ENCODE measurements at places on chromosomes 3 and 15. TPM values are rescaled to one million over a fixed set of nuclear protein-coding genes. Genes with fewer than 3 reads are reported as not detected.

DNA sequence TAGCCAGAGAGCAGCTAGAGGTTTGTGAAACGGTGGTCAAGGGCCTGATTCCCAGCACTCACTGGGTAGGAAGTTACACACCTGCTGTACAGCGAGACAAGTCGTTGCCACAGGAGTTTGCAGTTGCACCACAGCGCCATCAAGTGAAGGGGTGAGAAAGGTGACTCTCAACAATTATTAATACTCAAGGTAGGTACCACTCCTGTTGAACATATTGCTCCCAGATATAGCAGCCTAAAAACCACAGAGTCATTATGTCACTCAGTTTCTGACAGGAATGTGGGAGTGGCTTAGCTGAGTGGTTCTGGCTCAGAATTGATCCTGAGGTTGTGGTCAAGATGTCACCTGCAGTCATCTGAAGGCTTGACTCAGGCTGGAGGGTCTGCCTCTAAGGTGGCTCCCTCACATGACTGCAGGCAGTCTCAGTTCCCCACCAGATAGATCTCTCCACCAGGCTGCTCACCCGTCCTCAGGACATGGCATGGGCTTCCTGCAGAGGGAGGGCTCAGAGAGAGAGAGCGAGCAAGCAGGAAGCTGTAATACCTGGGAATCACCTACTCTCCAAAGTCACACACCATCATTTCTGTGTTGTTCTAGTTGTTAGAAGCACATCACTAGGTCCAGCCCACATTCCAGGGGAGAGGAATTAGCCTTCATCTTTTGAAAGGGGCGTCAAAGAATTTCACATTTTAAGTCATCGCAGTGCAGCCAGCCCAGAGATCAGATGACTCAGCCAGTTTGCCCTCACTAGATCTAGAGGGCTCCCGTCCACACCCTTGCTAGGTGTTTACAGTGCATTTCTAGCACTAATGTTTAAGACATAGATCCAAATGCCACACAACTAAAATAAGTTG lies 17.0 kb upstream of the ANO10 start:
- no peak for DNase-seq

GRCh38 chr3:48648188-48648850 lies 13.1 kb upstream of the SLC26A6 start:
- no peak for DNase-seq

Gene STAC
- 0.37 TPM for total RNA-seq

Gene CPA3
- total RNA-seq: 0.98 TPM

Gene HRG
- total RNA-seq: not detected

Gene PARP3
- 15.3 TPM for total RNA-seq

Gene CHST13
- 0.30 TPM for total RNA-seq

Gene TMEM115
- total RNA-seq: 28.9 TPM

Gene TEX55
- not detected for total RNA-seq

DNA sequence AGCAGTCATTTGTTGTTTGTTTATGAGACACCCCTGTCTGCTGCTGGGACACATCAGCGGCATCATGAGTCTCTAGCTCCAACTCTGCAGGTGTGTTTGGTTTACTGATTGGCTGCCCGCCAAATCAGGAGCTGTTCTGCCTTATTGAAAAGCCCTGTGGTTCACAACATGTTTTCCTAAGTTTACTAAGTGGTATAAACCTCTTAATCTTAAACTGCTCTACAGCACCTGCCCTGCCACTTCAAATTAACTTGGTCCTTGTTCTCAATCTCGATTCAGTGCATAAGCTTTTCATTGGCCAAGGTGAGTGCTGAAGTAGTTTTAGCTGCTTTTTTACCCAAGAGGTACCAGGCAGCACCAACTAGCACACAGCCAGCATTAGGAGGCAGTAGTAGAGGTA lies 77.8 kb upstream of the WDR72 start:
- no peak for DNase-seq

Gene HESX1
- 0.93 TPM for total RNA-seq

Gene C3orf80
- total RNA-seq: 0.09 TPM

GRCh38 chr15:32918547-32918946 lies 200.7 kb downstream of the GREM1 start:
- DNase-seq: no peak

DNA sequence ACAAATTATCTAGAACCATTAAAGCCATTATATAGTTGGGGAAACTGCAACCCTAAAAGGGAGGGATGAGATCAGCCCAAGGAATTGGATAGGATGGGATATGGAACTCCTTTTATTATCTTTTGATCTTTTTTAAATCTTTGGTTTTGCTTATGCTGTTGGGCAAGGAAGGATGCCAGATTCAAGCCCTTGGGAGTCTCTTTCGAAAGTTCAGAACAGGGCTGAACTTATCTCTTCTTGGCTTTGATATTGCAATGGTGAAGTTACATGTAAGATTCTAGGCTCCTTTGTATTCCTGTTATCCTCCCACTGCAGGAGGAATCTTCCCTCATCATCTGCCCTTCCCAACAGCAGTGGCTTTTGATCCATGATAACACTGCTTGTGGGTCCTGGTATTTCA lies 10.0 kb upstream of the SLC22A13 start:
- no peak for DNase-seq

Gene GPR27
- 3.2 TPM for total RNA-seq

GRCh38 chr15:80404057-80404760 lies at the start of gene ARNT2:
ARNT2 (plus strand) TSS chr15:80404382; CDS start chr15:80404516, 134 bp downstream.
- no peak for DNase-seq

DNA sequence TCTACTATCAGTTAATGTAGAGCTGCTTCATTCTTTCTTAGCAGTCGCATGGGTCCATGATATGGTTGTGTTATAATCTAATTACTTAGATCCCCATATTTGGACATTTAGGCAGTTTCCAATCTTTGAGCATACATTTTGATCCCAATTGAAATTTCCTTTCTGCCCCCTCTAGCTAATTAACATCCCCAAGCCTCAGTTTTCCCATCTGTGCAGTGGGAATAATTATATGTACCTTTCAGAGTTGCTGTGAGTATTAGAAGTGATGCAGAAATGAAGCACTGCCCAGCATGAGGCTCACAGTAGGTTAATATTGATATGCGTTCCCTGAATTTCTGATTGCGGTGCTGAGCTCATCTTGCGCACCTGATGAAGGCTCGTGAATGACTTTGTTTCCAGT lies 21.8 kb downstream of the SPSB4 start:
- no peak for DNase-seq

DNA sequence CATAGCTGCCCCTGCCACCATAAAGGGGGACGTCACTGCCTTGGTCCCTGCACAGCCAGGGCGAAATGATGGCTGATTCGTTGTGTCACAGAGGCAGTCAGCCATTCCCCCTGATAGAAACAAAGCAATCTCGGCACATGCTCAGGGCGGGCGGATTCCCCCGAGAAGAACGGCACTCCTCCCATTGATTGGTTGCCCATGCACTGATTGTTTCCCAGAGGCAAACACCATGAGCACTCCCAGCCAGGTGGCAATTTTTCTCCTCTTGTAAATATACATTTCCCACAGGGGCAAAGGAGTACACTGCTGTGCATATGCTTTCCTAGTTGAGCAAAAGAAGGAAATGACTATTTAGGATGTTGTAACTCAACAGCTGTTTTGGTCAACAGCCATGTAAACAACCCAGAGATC lies 56.5 kb downstream of the KY start:
- no peak for DNase-seq

Gene GALNT15
- 4.9 TPM for total RNA-seq

- DNase-seq: no peak
Measured at GRCh38 chr15:28182216-28182615, 83.1 kb upstream of the OCA2 start.

DNA sequence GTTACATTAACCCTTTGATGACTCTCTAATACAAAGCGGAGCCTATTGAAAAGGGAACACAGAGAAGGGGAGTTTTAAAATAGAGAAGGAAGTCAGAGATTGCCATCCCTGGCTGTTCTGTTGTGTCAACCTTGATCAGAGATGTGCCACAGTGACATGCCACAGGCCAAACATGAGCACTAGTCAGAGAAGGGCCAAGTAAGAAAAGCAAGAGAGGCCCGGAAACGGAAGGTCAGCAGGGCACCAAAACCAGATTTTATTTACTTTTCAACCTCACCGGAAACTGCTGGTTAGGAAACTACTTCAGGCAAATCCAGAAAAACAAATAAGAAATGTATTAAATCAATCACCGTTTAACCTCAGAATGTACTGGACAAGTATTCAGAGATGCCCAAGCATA lies 171.8 kb downstream of the ALCAM start:
- DNase-seq: no peak

Gene GOLGA6B
- total RNA-seq: not detected

DNA sequence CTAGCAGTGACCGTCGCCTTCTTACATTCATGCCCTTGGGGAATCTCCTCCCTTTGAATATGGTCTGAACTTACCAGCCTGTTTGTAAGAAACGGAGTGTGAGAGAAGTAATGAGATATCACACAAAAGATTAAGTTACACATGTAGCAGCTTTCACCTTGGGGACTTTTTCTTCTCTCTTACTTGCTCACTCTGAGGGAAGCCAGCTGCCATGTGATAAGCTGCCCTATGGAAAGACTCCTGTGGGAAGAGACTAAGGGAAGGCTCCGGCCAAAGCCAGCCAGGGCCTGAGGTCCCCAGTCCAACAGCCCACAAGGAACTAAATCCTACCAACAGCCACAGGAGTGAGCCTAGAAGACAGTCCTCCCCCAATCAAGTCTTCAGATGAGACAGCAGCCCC lies 190.4 kb upstream of the TSC22D2 start:
- no peak for DNase-seq

DNA sequence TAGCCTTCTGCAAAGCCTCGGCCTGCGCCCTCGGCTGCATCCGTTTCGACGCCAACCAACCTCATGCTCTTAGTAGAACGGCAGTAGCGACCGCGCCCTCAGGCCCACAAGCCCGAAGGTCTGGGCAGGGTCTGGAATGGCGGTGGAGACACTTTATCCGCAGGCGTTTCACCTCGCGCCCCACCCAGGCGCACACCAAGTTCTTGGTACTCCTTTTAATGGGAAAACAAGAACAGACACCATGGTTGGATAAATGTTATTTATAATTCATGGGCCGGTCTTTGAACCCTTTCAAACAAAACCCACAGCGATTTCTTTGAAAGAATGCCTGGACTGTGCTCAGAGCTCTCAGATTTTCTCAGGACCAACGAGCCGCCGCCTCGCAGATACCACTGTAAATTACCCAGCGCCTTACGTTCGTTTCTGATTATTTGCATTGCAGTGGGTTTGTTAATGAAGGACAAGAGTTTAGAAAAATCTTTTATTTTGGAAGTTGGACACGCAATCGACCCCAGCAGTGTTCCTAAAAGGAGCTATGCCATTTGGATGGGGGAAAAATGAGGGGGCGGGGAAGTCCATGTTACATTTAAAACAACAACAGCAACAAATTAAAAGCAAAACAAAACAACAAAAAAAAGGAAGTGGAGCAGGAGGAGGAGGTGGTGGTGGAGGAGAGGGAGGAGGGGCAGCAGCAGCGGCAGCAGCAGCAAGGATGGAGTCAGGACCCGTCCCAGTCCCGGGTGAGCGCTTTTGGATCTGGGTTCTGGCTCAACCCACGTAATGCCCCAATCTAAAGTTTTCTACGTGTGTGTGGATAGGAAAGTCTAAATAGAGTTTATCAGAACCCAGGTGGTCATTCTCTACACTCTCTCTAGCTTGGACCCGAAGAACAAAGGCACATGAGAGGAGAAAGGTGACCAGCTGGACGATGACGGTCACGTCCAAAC lies 993 bp upstream of the ISL2 start:
- no peak for DNase-seq

- DNase-seq: no peak
Measured at GRCh38 chr3:197135212-197135611, 105.6 kb upstream of the MELTF start.

GRCh38 chr3:110810356-110810755 lies 261.3 kb upstream of the NECTIN3 start:
- no peak for DNase-seq

Gene GPR176
- total RNA-seq: 1.7 TPM

Gene IGDCC3
- total RNA-seq: not detected

GRCh38 chr3:138047596-138048158 lies 37.7 kb downstream of the CLDN18 start:
- no peak for DNase-seq

DNA sequence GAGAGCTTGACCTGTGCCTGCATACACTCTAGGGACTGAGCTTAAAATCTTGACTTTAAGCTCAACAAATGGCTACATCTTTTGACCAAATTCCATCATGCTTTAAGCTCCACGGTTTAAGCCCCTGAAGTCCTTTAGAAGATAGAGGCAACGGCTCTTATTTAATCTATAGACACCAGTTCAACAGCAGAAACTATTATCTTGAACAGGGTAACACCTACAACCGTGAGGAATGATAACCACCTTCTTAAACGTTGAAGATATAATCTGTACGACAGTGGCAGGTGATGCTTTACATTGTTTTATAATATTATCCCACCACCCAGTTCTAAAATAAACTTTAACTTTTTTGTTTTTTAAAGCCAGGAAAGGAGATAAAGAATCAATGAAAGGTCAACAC lies 1007.8 kb downstream of the FHIT start:
- DNase-seq: no peak

Gene MUSTN1
- total RNA-seq: 29.1 TPM

DNA sequence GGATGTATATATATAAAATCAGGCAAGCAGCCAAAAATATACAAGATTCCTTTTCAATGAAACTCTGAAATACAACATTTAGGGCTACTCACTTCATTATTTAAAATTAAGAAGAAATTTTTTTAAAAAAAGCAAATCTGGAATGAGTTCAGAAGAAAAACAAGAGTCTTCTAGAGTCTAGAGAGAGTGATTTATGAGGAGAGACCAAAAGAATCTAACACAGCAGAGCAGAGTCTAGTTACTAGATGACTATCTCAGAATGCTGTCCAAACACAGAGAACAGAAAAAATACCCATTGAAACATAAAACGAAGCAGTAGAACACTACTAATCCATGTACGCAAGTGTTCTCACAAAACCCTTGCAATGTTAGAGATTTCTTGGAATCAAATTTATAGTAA lies 275.2 kb upstream of the CBLB start:
- DNase-seq: no peak

DNA sequence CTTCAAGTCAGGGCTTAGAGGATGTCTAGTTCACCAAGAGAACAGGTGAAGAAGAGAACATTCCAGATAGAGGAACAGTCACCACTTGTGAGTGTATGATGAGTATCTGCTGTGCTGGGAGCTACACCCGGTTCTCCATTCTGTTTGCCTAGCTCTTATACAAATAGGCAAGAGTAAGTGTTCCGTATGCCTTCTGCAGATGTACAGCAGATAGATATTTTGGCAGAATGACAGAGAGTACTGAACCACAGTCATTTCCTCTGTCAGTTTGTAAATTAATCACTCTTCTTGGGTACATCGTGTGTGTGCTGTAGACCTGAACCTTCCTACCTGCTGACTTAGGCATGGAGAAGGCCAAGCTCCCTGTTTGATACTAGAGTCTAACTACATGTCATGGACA lies 108.3 kb upstream of the CTDSPL start:
- no peak for DNase-seq

GRCh38 chr3:160796813-160797164 lies 40.8 kb downstream of the PPM1L start:
- DNase-seq: no peak

Gene PSTPIP1
- 1.4 TPM for total RNA-seq

Gene ILDR1
- total RNA-seq: 0.20 TPM
